ENCODE measurements at places on chromosomes 2 and 18.
A peak's percentile ranks its signal among the peaks of the same experiment; 100 is the strongest.

DNA sequence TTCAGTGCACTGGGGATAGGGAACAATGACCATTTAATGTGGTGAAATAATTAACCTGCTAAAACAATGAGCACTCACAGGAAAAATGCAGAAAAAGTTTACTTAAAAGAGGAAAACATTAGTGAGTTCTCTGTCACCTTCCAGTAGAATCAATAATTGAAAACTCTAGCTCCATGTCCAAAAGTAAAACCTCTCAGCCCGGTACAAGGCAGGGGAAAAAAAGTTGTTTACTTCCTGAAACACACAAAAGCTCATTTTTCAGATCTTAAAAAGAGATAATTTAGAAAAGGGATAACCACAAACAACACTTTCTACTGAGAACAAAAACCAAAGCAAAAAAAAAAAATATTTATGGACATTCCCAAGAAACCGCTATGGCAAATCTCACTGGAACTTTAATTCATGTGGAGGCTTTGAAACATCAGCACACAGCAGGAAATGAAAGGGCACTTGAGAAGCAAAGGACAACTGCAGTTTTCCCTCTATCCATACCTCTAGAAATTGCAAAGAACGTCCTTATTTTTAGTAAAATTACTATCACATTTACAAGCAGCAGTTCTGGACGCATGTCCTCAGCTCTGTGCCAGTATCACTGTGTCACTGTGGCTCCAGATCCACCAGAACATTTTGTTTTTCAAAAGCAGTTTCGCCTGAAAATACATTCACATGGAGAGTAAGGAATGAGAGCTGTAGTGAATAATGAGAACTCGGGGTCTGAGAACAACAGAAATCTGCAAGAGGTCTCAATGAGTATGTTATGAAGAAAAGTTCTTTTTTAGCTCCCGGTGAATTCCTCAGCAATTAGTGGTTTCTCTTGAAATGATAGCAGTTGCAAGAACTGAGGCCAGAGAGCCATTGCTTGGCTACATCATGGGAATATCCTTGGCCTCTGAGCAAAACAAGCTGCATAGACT is 44.7 kb upstream of the DNAH7 start:
- DNase-seq, result no peak

DNA sequence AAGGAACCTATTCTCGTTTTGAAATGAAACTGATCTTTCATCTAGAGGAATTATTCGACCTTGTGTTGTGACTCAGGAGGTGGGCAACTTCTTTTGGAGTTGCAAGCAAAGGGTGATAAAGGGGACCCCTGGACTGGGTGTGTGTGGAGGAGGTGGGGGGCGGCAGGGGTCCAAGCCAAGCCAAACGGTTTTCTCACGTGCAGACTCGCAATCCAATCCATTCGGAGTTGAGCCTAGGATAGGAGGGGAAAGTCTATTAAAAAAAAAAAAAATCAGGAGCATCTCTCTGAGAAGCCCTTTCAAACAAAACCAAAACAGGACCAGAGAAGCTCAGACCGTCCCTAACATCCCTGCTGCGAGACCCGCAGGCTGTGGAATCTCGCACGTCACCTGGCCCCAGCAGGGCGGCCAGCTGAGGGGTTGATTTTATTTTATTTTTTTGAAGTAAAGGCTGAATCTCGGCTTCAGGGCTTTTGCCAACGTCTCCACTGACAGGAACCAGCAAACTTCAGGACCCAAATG is 3.7 kb upstream of the ZEB2 start:
- DNase-seq, result no peak

GRCh38 chr2:133753665-133754064 is 185.4 kb upstream of the NCKAP5 start:
- DNase-seq, result no peak

DNA sequence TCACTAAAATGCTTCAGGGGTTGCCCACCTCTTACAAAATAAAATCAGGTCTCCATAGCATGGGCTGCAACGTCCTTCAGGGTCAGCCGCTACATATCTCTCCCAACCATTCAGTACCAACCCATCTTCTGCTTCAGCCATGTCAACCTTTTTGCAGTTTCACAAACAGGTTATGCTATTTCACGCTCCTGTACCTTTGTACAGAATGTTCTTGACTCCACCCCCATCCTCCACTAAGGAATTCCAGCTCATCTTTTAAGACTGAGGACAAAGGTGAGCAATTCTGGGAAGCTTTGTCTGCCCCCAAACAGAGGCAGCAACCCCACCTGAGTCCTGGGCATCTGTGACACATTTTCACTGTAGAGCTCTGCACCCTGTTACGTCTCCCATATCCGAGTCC is 8.8 kb upstream of the EVA1A start:
- no peak for DNase-seq

- no peak for DNase-seq
Measured at GRCh38 chr2:239522002-239522739, 121.4 kb upstream of the HDAC4 start.

DNA sequence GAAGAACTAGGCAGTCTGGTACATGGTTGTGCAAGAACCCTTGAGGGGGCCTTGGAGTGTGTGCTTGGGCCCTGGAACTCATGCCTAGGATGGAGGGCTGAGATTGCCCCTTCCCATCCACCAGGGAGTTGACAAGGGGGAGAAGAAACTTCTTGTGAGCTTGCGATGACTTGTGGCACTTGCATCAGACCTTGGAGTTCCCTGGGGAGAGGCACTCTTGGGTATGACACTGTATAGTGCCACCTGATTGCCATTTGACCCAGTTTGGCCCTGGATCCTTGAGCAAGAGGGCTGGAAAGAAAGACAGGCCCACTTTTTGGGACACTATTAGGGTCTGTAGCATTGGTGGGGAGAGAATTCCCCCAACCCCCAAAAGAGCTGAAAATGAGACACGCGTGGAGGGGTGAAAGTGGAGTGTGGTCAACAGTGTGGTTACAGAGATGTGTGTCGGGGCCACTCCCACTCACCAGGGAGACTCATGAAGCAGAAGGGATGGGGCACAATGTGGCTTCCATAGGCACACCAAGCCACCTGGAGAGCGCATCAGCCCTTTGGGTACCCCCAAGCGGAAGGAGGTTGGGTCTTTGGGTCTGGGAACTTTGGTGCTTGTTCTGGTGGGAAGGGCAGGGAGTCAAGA is 101.3 kb downstream of the MSH2 start:
- DNase-seq, result no peak

- DNase-seq, result peak; percentile 39
Measured at GRCh38 chr2:98508709-98509066, 64.0 kb downstream of the INPP4A start.

DNA sequence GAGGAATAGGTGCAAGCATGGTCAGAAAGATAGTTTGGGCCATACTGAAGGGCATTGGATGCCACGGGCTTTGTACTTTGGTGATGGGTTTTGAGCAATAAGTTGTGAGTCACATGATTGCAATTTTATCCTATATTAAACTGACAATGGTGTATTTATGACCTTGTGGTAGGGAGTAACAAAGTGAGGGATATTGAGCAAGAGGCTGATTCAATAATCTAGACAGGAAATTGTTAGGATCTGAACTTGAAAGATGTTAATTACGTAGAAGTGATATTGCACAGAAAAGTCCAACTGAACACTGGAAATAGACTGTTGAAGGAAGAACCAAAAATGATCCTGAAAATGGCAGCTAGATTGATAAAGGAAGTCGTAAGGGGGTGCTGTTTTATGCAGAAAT is 46.6 kb upstream of the TCF4 start:
- no peak for DNase-seq

GRCh38 chr2:10712185-10712809 is 9.1 kb upstream of the ATP6V1C2 start:
- no peak for DNase-seq

DNA sequence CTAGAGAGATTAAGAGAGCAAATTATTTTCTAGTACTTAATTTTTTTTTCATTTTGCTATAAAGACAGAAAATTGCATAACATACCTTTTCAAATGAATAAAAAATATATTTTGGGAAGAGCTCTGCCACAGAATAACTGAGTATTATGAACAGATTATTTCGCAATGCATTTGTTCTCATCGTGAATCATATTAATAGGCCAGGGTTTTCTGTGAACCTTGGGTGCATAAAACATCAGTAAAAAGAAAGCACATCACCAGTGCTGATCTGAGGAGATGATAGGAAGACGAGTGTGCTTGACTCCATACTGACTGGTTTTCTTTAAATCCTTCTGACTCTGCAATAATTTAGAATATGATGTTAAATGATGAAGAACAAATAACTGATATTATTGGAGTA is 409.1 kb downstream of the CPS1 start:
- DNase-seq, result no peak

DNA sequence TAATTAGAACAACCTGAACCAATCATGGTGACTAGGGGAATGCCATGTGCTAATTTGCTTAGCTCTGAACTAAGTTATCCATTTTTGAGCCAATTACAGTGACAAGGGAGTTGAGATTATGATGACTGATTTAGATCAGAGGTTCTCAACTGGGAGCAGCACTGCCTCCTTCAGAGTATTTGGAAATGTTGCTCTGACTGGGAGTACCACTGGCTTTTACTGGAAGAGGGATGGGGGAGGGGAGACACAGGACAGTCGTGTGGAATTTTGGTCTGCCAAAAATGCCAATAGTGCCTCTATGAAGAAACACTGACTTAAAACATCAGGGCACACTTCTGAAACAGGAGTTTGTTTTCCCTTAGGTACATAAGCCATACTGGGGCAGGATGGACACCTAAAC is 48.1 kb upstream of the VPS54 start:
- no peak for DNase-seq

- DNase-seq, result no peak
Measured at GRCh38 chr2:208638059-208638458, 231.5 kb downstream of the PTH2R start.

DNA sequence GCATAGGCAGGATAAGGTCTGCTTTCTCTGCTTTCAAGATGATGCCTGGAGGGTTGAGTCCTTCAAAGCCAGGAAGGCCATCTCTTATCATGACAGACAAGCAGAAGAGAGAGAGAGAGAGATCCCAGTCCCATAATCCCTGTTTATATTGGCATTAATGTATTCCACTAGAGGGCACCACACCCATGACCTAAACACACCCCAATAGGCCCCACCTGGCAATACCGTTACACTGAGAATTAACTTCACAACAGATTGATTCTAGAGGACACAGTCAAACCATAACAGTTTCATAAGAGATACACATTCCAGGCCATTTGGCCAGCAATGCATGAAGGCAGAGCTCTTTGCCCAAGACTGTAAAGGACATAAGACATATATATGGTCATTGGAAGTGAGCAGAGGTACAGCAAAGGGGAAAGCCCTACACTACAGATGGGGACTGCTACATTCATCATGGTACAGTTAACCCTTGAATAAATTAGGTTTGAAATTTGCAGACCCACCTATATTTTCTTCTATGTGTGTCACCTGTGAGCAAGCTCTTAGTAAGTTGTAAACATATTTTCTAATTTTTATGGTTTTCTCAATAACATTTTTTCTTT is 1516.1 kb downstream of the RPIA start:
- no peak for DNase-seq

Data from effector CD8-positive, alpha-beta T cell (primary cell).